ENCODE measurements at places on chromosomes 4 and X. TPM values are rescaled to one million over a fixed set of nuclear protein-coding genes. Genes with fewer than 3 reads are reported as not detected.

The GAGE12F gene
- not detected for total RNA-seq

- DNase-seq, result no peak
Measured at GRCh38 chr4:53365121-53365485, 758 bp downstream of the SCFD2 start.

The NR3C2 gene
- total RNA-seq, result 46.7 TPM

DNA sequence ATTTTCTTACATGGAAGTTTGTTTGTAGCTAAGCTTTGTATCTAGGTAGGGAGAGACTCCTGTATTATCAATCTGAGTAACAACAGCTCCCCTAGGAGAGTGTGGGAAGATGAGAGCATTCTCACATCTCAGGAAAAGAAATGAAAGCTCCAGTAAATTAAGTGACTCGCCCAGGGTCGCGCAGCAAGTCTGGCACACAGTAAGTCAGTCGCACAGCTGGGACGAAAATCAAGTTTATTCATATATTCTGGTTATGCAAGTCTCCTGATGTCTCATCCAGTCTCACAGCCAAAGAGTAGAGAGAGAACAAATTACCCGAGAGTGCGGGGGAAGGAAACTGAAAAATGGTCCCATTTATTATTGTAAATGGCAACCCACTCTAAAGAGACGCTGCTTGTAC lies 216.1 kb downstream of the STK32B start:
- no peak for DNase-seq

DNA sequence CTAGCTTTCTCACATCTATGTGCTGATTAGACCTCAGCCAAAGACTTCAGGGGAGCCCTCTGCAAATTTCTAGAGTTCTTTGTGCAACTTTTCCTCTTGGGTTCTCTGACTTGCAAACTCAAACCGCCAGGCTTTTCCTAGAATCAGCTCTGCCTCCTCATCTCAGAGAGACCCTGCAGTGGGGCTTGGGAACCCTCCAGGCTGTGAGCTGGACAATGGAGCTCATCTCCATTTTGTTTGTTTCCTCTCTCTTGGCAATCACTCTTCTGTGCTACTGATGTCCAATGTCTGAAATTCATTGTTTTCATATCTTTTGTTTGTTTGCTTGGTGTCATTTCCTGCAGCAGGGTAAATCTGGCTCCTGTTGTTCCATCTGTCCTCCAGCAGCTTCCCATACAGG lies 33.0 kb downstream of the GYPB start:
- DNase-seq, result no peak

- DNase-seq, result no peak
Measured at GRCh38 chr4:10656988-10657387, 27.6 kb downstream of the CLNK start.

DNA sequence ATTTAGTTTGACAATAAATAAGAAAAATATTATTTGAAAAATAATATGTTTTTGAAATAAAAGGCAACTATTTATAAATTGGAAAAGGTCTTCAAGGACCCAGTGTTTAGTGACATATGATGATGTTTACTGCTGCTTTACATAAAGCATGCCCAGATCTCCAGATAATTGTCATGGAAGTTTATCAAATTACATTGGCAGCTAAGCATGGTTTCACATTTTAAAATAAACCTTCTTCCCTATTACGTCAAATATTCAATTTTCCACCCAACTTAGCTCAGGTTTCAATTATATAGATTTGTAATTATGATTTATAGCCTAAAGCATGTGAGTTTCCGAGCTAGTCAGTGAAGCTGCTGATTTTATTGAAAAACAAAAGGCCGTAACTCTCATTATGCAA lies 417.2 kb downstream of the CFAP47 start:
- DNase-seq, result no peak

The DRD5 gene
- total RNA-seq, result not detected

- no peak for DNase-seq
Measured at GRCh38 chrX:84441143-84441542, 61.1 kb downstream of the HDX start.

DNA sequence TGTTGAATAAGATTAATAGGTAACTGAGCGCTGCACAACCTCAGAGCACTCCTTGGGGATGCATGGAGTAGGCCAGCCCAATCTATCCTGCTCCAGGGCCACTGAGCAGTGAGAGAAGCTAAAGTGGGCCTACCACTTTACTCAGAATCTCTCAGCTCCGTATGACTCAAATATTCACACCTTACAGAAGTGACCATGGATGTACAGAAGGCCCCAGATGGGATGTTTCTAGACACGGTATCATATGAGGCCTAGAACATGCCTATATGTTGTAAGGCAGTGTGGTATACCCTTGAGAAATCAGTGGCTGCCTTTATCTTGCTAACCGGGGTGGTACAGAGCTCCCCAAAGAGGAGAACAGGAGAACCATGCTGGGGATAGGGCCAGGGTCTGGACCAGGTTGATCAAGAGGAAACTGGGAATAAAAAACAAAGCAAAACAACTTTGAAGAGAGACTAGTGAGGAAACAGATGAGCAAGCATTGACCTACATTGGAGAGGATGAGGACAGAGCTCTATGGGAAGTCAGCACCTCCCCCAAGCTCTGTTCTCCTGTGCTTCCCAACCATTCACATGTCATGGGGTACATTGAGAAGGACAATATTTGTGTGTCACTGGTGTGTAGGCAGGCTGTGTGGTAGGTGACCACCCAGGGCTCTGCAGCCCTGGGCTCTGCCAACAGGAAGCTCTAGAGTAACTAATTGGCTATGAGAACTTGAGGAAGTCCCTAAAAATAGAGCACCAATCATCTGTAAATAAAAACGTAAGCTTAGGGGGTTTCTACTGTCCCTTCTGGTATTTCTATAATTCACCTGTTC lies 31.4 kb downstream of the HOPX start:
- DNase-seq, result no peak

The PDLIM3 gene
- 213 TPM for total RNA-seq

GRCh38 chrX:135434258-135435138 lies 12.8 kb downstream of the SMIM10L2A start:
- DNase-seq, result no peak

The HELT gene
- not detected for total RNA-seq

- no peak for DNase-seq
Measured at GRCh38 chr4:173325007-173325736, 9.0 kb downstream of the HMGB2 start.

GRCh38 chr4:167380964-167381363 lies 146.7 kb upstream of the SPOCK3 start:
- DNase-seq, result no peak

DNA sequence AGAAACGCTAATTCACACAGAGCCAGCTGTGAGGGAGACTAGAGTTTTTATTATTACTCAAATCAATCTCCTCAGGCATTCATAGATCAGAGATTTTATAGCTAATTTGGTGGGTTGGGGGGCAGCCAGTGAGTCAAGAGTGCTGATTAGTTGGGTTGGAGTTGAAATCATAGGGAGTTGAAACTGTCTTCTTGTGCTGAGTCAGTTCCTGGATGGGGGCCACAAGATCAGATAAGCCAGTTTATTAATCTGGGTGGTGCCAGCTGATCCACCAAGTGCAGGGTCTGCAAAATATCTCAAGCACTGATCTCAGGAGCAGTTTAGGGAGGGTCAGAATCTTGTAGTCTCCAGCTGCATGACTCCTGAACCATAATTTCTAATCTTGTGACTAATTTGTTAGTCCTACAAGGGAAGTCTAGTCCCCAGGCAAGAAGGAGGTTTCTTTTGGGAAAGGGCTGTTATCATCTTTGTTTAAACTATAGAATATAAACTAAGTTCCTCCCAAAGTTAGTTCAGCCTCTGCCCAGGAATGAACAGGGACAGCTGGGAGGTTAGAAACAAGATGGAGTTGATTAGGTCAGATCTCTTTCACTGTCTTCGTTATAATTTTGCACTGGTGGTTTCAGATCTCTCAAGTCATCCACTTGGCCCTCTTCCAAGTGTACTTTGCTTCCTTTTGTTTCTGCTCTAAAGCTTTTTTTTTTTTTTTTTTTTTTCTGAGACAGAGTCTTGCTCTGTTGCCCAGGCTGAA lies 5.4 kb upstream of the NAA11 start:
- DNase-seq, result no peak

DNA sequence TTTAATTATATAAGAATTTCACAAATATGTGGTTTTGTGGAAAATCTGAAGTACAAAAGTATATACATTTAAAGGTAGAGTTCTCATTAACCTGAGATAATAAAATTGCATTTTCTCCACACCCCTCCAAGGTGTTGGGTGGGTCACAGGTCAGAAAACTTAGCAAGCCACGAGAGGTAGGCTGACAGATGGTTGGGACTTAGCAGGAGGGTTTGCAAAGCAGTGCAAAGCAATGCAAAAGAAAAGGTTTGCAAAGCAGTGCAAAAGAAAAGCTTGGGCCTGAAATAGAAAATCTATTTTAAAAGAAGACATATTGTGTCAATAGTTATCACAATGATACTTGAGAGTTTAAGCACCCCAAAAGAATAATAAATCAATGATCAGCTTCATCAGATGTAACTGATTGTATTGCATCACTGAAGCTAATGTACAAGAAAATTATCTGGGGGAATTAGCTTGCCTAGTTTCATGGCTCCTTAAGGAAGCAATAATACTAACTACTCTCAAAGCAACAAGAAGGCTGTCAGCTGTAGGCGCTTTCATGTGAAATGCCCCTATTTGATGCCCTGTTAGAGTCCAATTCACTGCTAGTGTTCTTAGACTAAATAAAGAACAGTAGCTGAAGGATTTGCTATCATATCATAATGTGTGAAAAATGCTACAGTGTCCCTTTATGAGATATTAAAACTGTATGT lies 319.5 kb downstream of the KCNIP4 start:
- DNase-seq, result no peak

The MID1 gene
- total RNA-seq, result 26.9 TPM

The NIPAL1 gene
- 0.55 TPM for total RNA-seq

GRCh38 chrX:128848374-128848773 lies 674.9 kb downstream of the SMARCA1 start:
- DNase-seq, result no peak

- DNase-seq, result no peak
Measured at GRCh38 chr4:42344309-42344708, 53.0 kb upstream of the SHISA3 start.

- DNase-seq, result no peak
Measured at GRCh38 chr4:175048906-175049305, 130.7 kb downstream of the ADAM29 start.

- no peak for DNase-seq
Measured at GRCh38 chrX:12770440-12770839, 20.8 kb upstream of the PRPS2 start.

- no peak for DNase-seq
Measured at GRCh38 chrX:2486476-2487133, 14.2 kb downstream of the DHRSX start.

GRCh38 chr4:136281889-136282288 lies 1250.4 kb downstream of the PCDH18 start:
- no peak for DNase-seq

DNA sequence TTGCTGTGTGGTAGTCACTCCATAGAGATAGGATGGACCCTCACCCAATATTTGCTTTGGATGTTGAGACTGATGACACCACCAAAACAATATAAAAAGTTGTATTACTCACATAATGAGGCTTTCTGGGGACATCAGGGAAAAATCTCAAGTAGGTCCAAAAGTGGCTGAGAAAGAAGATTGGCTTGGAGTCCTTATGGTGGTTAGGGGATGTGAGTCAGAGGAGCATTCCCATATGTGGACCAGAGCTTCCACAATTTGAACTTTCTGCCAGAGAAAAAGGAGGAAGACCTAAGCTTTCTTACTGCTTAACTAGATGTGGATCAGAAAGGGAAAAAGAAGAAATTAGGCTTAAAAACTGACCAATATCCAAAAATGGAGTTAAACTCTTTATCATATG lies 460.5 kb downstream of the SH3BGRL start:
- DNase-seq, result no peak

- no peak for DNase-seq
Measured at GRCh38 chrX:14243823-14244222, 214.1 kb upstream of the GEMIN8 start.

DNA sequence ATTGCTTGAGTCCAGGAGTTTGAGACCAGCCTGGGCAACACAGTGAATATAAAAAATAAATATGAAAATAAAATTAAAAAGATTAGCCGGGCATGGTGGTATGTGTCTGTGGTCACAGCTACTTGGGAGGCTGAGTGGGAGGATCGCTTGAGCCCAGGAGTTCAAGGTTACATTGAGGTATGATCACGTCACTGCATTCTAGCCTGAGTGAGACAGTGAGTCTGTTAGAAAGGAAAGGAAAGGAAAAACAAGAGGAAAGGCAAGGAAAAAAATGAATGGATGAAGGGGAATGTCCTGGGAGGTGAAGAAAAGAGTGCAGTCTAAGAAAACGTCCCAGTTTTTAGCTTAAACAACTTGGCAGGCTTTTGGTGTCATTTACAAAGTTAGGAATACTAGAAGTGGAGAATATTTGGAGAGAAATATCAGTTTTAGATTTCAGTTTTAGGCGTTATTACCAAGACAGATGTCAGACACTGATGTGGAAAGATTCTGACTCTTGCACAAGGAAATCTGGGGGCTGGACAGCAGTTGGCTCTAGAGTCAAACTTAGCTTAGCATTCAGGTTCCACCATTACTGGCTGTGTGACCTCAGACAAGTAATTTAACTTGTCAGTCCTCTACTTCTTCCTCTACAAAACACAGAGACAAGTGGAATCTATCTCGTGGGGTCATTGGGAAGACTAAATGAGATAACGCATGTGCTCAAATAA lies 139.0 kb downstream of the TSPAN5 start:
- DNase-seq, result peak; percentile 43

DNA sequence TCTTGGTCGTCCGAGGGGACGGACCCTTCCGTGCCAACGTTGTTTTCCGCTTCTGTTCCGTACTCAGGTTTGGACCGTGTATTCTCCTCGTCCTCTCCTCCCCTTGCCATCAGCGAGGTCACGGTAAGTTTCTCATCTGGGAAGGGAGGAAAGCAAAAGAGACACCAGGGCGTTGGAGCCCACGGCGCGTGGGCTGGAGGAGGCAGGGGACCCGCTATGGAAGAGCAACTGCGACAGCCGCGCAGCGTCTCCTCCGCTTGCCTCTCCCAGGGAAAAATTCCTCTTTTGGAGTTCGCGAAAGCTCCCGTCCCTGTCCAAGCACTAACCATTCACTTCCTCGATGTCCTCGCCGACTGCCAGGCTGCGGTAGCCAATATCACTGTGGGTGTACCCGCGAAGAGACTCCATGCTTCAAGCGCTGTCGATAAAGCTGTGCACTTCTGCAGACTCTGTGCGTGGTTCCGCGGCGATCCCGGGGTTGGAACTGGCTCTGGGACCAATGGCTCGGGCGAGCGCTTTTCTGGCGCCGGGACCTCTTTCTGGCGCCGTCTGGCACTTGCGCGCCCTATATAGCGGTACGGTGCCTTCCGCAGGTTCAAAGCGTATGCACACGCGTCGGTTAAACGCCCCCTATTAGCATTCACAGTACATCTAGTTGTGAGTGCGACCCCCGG lies at the start of gene ESX1:
ESX1 (minus strand) TSS at position 492 of the 674 bp plus-strand sequence; CDS start at position 408, 84 bp downstream.
- DNase-seq, result no peak

The NOX1 gene
- total RNA-seq, result not detected

- DNase-seq, result no peak
Measured at GRCh38 chr4:124061413-124061812, 651.1 kb downstream of the ANKRD50 start.

GRCh38 chr4:145545538-145546174 lies 64.0 kb downstream of the SMAD1 start:
- peak; percentile 58 for DNase-seq

DNA sequence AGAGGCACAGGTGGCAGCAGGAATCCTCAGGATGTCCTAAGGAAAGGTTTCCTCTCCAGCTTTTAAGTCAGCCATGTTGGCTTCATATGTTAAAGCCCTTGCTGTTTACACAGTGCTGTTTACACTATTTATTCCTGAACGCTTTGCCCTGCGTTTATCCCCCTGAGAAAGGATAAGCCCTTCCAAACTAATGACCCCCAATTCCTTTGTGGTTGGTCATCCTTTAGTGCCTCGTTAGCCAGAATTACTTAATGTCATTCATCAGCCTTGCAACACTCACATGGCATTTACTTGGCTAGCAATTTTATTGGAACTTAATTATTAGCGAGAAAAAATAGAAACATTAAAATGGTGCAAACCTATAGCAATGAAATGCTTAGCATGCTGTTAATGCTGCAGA lies 23.8 kb downstream of the VCX2 start:
- no peak for DNase-seq
